ENCODE measurements at places on chromosomes 12 and 14.

- no peak for DNase-seq
Measured at GRCh38 chr12:49079793-49080192, 10.0 kb upstream of the RHEBL1 start.

GRCh38 chr14:103931422-103931821 is 3.2 kb downstream of the TDRD9 start:
- DNase-seq = no peak

GRCh38 chr14:91339671-91340369 is 77.8 kb downstream of the CCDC88C start:
- DNase-seq = no peak

DNA sequence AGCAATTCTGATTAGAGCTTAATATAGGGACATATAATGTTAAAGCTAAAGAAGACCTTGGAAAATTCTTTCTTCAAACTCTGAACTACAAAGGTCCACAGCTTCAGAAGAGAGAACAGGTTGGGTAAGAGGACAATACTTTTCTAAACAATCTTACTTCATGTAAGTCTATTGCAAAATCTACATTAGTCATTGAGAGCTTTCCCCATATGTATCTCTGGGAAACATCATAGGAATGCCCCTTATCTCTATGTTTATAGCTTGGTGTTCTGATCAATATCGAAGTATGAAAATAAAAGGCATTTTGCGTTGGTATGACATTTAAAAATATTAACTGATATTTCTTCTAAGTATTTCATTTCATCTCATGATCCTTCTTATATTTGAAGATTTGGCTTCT is 962.6 kb downstream of the AACS start:
- DNase-seq = no peak

DNA sequence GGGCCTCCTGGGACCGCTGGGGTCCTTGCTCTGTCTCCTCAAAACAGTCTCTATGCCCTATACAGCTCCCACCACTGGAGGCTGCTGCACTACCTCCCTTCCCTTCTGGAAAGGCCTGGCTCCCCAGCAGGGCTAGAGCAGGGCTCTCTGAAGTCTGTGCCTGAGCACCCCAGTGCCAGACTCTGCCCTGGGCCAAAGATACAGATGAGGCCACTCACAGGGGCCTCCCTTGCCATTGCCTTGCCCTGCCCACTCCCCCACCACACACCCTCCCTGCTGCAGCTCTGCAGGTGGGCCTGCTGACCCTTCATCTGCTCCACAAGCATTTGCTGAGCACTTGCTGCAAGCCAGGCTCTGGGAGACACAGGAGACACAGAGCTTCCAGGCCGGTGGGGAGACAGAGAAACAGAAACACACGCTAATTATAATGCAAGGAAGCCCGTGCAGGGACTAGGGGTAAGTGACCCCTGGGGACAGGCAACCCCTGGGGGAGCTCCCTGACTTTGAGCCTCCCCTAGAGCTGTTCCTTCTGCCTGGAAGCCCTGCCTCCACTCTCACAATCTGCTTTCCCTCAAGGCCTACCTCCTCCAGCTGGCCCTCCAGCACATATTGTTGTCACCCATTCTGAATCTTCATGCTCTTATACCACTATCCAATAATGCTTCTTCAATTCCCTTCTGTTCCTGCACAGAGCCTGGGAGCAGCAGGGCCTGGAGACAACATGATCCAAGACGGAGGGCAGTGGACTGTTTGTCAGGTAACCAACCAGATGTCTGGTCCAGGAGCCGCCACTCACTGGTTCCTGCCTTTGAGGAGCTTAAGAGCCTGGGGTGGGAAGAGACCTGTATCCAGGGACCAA is 32.6 kb upstream of the PNMA1 start:
- DNase-seq = no peak

- DNase-seq = no peak
Measured at GRCh38 chr14:61934385-61934784, 172.2 kb downstream of the SNAPC1 start.

DNA sequence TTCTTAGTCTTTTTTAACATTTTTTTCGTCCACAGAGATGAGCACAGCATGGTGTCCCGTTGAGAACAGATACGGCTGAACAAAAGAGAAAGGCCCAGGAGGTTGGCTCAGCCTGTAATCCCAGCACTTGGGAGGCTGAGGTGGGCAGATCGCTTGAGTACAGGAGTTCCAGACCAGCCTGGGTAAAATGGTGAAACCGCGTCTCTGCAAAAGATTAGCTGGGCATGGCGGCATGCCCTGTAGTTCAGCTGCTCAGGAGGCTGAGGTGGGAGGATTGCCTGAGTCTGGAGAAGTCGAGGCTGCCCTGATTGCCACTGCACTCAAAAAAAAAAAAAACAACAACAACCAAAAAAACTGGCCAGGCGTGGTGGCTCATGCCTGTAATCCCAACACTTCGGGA is 5.9 kb upstream of the EP400 start:
- no peak for DNase-seq

- no peak for DNase-seq
Measured at GRCh38 chr14:29724991-29725390, 202.7 kb downstream of the PRKD1 start.

DNA sequence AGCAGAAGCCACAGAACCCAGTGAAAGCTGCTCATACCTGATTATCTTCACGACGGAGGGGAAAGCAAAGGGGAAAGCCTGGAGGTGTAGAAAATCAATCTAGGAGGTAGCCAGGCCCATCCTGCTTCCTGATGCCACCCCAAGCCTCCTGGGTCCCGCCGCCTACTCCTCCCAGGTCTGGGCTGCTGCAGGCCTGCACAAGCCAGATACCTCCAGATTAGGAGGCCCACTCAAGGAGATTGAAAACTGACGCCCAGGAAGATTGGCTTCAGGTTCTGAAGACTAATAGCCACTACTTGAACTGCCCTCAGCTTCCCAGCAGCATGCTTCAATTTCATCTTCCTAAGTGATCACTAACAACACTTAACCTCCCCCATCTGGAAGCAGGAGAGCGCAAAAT is 87.1 kb downstream of the GCH1 start:
- DNase-seq = no peak

GRCh38 chr14:99747582-99748330 is 45.5 kb upstream of the EML1 start:
- DNase-seq = no peak

DNA sequence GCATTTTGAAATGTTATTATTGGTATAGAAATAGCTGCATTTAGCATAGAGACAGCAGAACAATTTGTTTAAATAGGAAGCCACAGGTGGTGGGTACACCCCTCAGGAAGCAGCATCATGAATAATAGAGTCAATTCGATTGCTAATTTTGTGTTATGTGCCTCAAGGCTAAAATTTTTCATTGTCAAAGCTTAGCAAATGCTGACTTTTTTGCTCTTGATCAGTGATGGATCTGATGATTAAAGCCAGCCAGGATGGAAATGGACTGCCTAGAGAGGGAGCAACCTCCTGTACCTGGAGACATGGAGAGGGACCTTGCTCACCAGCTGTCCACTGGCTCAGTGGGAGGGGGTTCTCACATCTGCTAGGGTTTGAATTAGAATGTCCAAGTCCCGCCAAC is 4.5 kb upstream of the KRT8 start:
- DNase-seq = no peak

GRCh38 chr12:122864894-122865253 is 29.6 kb downstream of the HIP1R start:
- DNase-seq = no peak

DNA sequence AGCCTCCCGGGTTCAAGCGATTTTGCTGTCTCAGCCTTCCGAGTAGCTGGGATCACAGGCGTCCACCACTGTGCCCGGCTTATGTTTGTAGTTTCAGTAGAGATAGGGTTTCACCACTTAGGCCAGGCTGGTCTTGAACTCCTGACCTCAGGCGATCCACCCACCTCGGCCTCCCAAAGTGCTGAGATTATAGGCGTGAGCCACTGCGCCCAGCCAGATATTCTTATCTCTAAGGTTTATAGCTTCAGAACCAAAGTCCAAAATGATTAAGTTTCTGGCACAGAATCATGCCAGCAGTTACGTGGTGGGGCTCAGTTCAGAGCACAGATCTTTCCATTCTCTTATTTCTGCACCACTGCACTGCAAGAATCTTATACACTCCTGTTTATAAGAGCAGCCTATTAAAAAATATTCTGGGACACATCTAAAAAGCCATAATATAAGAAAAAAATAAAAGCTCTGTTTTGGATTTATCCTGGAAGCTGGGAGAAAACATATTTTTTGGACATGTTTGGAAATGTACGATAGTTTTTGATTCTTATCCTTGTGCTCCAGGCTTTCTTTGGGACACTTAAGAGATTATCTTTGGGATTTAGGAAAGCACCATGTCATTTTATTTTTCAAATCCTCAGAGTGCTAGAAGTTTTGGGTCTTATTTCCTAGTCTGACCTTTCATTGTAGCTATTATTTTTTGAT is 129.6 kb downstream of the LMNTD1 start:
- DNase-seq = no peak

DNA sequence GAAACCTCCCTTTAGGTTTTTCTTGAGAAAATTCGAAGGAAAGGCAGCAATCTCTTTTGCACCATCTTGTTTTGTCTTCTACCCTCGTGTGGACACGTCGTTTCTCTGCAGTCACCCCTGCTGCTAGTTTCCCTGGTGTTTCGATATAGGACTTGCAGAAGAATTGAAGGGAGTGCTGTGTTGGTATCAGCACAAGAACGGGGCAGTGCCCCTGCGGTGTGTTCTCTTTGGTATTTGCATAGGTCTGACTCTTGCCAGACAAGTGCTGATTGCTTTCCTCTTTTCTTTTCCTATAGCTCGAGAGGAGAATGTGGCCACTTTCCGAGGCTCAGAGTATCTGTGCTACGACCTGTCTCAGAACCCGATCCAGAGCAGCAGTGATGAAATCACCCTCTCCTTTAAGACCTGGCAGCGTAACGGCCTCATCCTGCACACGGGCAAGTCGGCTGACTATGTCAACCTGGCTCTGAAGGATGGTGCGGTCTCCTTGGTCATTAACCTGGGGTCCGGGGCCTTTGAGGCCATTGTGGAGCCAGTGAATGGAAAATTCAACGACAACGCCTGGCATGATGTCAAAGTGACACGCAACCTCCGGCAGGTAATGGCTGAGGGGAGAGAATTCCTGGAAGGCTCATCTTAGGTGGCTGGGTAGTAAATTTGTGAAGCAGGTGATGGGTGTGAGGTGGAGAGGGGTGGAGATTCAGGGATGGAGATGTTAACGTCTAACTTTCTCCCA is 474.8 kb downstream of the NRXN3 start:
- no peak for DNase-seq

GRCh38 chr12:85835426-85836196 is 598 bp downstream of the RASSF9 start:
- no peak for DNase-seq

- no peak for DNase-seq
Measured at GRCh38 chr12:1078002-1078401, 87.0 kb downstream of the ERC1 start.

DNA sequence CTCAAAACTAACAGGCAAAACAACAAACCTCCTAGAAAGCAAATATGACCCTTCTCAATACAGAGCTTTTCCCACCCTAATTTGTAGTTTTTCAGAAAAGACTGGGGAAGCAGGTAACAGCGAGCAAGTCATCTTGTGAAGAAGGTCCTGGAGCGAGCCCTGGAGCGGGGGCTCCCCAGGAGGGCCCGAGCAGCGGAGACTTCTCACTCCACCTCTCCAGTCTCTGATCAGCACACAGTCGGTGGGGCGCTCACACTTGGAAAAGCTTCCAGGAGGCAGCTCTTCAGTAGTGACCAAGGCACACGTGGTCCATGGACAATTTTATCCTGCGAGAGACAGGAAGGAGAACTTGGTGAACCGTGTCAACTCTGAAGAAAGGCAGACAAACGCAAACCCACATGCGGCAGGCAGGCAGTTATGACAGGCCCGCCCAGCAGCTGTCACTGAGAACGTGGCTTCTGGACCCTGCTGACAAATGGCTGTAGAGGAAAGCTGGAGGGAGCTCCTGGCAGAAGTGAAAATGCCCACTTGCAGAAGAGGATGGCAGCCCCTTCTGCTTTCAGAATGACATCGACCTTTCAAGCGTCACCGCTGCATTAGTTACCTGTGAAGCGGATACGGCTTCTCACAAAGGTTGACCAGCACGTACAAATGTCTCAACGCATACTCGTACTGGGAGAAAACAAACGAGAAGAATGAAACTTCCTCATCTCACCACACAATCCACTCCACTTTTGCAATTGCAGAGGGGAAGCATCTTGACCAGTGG is 44.2 kb downstream of the LGMN start:
- DNase-seq = no peak

DNA sequence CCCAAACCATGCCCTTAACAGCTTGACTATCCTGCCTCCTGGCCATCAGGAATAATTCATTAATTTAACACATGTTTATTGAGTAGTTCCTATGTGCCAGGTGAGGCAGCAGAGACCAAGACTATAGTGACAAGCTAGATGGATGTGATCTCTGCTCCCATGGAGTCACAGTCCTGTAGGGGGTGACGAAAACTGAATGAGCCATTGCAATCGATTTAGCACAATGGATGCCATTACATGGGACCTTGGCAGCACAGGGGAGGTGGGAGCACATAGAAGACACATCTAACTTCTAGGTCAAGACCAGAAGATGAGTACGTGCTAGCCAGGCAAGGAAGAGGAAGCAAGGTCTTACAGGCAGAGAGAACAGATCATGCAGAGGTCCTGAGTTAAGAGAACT is 68.7 kb downstream of the NOS1 start:
- no peak for DNase-seq

DNA sequence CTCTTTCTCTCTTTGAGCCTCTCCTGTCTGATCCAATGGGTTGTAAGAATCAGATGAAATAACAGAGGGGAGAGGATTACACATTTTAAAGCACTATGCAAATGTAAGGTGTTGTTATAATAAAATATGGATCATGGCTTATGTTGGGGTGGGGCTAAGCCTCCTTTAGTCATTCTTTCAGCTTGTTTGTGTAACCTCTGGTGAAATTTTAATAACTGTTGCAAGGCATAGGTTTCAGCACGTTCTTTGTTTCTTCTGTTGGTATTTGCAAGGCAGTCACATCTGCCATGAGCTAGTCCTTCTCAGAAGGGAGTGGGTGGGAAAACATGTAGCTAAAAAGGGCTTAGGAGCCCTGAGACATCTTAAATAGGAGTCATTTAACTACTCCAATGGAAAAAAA is 74.8 kb upstream of the FRMD6 start:
- DNase-seq = no peak

- DNase-seq = no peak
Measured at GRCh38 chr12:64461634-64462414, 9.9 kb downstream of the TBK1 start.

GRCh38 chr14:105446971-105447370 is 27.3 kb downstream of the MTA1 start:
- no peak for DNase-seq
